ENCODE measurements at places on chromosomes 1 and 21.

GRCh38 chr1:189429610-189430009, 1048.1 kb downstream of the BRINP3 start:
- no peak for DNase-seq

DNA sequence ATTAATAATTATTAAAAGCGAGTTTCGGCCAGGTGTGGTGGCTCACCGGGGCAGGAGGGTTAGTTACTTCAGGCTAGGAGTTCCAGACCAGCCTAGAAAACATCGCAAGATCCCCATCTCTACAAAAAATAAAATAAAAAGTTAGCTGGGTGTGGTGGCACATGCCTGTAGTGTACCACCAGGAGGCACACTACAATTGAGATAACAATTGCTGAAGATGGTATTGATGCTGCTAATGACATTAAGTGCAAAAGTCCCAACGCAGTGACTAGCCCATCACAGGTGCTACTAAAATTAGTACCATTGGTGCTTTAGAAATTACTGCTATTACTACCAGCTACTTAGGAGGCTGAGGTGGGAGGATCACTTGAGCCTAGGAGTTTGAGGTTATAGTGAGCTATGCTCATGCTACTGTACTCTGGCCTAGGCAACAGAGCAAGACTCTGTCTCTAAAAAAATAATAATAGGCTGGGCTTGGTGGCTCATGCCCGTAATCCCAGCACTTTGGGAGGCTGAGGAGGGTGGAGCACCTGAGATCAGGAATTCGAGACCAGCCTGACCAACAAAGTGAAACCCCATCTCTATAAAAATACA, 156.6 kb downstream of the GREM2 start:
- DNase-seq = no peak

- no peak for DNase-seq
Measured at GRCh38 chr1:165055581-165055980, 300.9 kb downstream of the LMX1A start.

- no peak for DNase-seq
Measured at GRCh38 chr1:205692423-205692822, 12.1 kb upstream of the SLC45A3 start.

DNA sequence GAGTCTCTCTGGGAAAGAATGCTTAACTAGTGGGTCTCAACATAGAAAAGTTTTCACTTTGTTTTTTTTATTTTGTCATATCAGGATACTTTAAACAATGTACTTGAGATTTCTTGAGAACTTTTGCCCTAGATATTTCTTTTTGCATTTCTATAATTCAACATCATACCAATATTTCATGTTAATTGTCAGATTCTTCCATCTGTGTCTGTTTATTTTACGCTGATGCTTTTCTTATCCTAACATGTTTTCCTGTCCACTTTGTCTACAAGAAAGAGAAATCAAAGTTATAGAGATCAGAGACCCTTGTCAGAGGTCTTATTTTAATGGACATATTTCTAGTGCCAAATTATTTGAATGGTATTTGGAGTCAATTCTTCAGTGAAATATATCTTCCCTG, 95.5 kb upstream of the B3GALT2 start:
- no peak for DNase-seq

DNA sequence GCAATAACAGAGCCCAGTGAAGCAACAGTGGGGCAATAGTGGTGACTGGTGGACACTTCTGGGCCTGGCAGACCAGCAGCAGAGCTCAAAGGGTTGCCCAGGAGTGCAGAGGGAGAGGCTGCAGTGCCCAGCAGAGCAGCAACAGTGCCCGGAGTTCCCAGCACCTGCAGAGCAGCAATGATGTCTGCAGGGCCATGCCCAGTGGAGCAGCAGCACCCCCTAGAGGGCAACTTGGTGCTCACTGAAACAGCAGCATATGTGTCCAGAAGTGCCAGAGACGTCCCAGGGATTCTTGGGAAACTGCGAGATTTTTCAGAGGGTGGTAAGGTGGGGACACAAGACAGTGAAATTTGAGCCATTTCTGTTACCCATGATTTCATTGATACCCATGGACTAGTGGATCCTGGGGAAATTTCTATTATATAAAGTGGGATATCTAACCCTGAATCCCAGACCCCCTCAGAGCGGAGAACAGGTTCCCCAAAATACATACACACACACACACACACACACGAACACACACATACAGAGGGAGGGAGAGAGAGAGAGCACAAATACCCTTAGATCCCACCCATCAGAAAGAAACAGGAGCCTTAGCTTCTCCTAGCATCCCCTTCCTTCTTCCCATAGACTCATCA, 156.9 kb upstream of the GJB5 start:
- peak; percentile 21 for DNase-seq

DNA sequence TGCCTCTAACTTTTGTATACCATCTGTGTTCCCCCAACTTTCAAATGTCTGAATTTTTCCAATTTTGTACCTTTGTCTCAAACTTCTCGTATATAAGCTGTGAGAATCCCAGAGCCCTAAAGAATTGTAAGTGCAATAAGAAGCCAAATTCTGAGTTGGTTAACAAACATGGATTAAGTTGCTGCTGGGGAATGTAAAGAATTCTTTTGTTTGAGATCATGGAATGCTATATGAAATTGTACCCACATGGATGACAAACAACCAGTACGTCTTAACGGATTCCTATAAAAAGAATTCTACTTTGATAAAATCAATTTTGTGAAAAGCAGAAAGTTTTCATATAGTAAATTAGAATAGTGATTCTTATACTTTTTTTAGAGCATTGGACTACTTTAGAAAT, 72.4 kb upstream of the CYP2J2 start:
- DNase-seq = no peak

DNA sequence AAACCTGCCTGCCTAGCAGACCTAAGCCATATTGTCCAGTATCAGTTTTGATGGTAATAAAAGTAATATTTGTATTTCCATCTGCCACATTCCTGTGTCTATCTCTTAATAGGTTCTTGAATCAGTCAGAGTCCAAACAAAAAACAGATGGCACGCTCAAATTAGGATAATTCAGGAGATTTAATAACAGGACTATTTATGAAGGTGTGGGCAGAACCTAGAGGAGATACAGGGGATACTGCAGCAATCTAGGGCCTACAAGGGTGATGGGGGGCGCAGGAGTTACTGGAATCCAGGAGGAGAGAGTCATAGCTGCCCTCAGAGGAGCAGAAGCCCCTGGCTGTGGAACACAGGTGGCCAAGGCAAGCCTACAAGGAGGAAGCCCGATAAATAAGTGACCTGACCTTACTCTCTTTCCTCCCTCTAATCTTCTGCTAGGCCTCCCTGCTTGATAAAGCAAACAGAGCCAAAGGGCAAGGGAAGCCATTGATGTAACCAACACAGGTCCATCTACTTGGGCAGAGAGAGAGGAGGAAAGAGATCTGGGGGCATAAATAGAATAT, 11.9 kb upstream of the HYI start:
- no peak for DNase-seq

GRCh38 chr21:38734646-38735365, 70.9 kb upstream of the ETS2 start:
- no peak for DNase-seq

GRCh38 chr21:42069843-42070242, 1.3 kb upstream of the UMODL1 start:
- DNase-seq = no peak

DNA sequence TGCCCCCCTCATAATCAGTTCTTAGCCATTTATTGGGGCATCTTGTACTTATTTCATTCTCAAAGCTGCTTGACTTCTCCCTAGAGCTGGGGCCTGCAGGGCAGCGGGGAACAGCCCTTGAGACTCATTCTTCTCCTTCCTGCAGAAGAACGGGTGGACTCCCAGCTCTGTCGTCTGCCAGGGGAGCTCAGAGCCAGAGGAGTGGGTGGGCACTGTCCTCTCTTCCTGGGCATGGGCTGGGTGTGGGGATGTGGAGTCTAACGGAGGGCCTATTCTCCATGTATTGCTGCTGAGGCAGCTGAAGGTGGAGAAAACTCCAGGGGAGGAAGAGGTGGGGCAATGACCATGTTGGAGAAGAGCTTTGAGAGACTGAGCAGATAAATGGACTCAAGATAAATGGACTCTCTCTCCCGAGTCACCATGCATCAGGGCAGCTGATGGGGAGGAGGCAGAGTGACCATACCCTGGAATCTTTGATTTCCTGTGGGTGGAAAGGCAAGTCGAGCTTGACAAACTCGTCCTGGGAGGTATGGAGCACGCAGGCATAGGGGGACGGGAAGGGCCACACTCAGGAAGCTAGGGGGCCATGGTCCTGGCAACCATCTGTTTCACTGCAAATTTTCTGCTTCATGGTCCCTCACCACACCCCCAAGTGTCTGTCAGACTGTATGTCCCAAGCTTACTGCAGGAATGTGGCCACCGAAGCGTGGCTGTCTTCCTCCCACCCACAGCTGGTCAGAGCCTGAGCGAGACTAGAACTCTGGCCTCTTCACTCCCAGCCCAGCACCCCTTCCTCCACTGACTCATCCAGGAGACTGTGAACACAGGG, 56.9 kb upstream of the ATP2B4 start:
- no peak for DNase-seq

- no peak for DNase-seq
Measured at GRCh38 chr1:189921613-189922012, 556.1 kb downstream of the BRINP3 start.

DNA sequence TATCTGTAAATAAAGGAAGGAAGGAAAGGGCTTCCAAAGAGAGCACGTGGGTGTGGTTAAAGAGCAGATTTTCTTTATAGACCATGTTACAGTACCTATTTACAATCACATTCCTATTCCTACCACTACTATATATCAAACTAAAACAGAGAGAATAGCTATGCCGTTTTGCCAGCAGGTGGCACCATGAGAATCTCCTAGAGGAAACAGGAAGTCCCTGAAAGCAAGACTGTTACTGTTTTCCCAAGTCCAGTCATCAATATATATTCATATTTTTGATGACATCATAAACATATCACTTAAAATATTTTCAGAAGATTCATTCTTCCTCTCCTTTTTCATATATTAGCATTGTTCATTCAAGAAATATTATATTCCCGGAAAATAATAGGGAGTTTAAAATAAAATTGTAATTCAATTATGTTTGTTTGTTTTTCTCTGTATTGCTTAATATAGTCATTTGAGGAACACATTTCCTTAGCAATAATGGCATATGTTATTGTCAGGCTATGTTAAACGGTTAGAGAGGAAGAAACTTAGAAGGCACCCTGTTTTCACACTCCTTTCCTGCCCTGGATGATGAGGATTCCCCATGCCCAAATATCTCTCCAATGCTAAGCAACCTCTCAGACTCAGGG, 6.6 kb downstream of the CCDC190 start:
- DNase-seq = peak; percentile 28

DNA sequence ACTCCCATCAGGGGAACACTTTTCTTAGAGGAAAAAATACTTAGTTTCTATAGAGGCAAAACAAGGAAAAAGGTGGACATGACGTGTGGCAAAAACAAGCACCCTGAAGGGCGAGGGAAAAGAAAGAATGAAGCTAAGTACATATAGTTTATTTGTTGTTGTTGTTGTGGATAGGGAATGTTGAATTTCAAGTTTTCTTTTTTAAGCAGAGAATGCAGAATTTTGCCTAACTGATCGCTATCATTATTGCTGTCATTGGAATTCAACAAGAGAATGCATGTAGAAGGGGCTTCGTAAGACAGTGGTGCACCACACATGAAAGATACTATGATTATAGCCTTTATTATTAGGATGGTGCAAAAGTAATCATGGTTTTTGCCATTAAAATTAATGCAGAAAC, 144.0 kb downstream of the LMO4 start:
- DNase-seq = no peak

DNA sequence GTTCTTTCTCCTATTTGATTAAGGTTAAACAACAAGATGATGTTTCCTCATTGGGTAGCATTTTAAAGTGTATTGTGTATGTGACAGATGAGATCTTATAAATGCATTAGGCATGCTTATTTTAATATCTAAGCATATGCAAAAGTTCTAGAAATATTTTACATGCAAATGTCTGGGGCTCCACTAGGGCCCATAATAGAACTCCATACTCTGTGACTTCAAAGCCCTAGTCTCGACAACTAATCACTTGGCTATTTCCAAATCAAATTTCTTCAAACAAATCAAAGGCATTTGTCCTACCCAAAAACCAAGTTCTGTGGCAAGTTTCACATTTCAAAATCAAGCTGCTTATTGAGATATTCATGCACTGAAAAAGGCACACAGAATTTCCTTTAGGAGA, 385.6 kb upstream of the ST6GALNAC5 start:
- no peak for DNase-seq

- DNase-seq = no peak
Measured at GRCh38 chr1:229046251-229046853, 224.6 kb upstream of the RAB4A start.

- no peak for DNase-seq
Measured at GRCh38 chr1:66637146-66637545, 103.2 kb downstream of the SGIP1 start.

All from AG09309 (cell line).